ENCODE measurements at places on chromosomes 13 and 19.

- no peak for DNase-seq
Observed at GRCh38 chr19:29643361-29643935, 21.8 kb upstream of the PLEKHF1 start.

DNA sequence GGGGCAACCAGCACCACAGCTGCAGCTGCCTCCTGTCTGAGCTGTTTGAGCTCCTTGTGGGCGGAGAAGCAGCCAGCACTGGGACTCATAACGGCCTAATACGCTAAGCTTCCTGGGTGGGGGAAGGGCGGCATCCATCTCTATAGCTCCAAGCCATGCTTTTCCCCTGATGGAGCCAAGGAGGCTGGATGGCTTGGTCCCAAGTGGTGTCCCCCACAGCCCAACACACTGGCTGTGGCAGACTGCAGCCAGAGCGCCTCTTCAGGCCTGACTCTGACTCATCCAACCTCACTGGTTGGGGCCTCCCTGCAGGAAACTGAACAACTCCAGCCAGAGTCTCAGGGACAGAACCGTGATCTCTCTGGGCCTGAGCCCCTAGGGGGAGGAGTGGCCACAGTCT is 537.3 kb downstream of the SUCLA2 start:
- no peak for DNase-seq

- no peak for DNase-seq
Observed at GRCh38 chr13:98648686-98649085, 71.8 kb upstream of the STK24 start.

DNA sequence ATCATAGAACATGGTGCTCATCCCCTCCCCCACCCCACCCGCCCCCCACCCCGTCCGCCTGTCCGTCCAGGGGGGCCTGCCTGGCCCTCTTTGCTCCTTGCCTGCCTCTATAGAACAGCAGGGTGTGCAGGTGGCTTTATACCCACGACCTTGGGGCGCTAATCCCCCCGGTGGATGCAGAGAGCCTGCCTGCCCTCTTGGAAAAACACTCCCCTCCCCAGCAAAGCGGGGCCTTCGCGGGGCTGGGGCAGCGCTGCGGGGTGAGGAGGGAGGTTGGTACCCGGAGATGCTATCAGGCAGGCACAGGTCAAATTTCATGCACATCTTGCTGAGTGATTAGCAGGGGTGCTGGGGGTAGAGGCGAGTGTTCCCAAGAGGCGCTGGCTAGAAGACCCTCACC is 21.9 kb downstream of the RFX1 start:
- DNase-seq = no peak

- DNase-seq = no peak
Observed at GRCh38 chr13:23889615-23890607, 711 bp upstream of the MIPEP start.

DNA sequence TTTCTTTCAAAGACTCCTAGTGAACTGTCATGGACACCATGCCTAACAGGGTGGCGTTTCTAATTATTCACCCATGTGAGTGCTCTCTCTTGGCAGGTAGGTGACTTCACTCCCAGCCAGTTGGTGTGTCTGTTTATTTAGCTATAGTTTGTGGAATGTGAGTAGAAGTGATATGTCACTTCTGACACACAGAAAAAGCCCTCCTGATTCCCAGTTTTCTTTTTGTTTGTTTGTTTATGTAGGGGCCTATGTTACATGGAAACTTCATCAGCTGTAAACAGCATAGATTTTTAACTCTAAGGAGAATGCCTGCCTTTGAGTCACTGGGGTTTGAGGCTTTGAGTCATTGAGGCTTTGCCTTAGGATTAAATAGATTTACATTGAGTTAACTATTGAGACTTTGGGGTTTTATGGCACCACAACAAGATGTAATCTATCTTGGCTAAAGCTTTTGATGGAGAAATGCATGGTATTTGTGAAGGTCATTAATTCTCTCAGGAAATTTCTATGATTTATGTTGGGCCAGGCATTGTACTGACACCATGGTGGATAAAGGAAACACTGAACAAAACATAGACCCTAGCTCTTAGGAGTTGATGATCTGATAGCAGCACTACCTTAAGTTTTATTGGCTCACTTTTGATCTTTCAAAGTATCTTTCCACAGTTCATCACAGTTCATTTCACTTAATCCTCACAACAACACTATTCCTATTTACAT is 45.3 kb downstream of the UFM1 start:
- DNase-seq = peak; percentile 17

DNA sequence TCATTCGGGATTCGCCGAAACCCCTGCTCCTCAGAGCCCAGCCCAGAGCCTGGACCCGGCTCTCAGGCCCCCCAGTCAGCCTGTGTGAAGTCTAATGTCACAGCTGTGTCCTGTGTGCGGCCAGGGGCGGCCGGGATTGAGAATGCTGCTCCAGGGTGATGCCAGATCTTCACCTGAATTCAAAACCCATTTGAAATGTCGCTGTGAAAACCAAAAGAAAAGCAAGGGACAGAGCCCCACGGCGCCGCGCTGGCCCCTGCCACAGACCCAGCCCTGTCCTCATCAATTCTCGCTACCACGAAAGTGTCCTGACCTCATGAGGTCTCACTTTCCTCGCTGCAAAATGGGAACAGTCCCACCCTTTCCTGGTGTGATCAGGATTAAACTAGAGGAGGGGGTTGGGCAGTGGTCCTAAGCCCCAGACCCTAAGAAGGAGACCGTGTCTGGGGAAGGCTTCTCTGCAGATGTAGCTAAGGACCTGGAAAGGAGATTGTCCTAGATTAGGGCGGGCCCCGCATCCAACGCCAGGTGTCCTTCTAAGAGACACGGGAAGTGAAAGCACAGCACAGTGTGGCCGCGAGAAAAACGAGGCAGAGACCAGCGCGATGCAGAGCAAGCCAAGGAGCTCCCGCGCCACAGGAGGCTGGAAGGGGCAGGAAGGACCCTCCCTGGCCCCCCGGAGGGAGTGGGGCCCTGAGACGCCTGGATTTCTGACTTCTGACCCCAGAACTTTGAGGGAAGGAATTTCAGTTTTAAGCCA is 34.0 kb upstream of the SPACA7 start:
- DNase-seq = no peak

GRCh38 chr13:102907016-102907756 is 61.4 kb downstream of the ERCC5 start:
- no peak for DNase-seq

- no peak for DNase-seq
Observed at GRCh38 chr19:33256261-33256660, 30.6 kb upstream of the SLC7A10 start.

- no peak for DNase-seq
Observed at GRCh38 chr19:23523863-23524262, 128.6 kb upstream of the ZNF91 start.

GRCh38 chr13:88022431-88023208 is 351.4 kb downstream of the SLITRK5 start:
- no peak for DNase-seq

- DNase-seq = no peak
Observed at GRCh38 chr13:74090397-74090796, 43.8 kb downstream of the KLF12 start.

- DNase-seq = no peak
Observed at GRCh38 chr13:88472316-88472715, 801.1 kb downstream of the SLITRK5 start.

DNA sequence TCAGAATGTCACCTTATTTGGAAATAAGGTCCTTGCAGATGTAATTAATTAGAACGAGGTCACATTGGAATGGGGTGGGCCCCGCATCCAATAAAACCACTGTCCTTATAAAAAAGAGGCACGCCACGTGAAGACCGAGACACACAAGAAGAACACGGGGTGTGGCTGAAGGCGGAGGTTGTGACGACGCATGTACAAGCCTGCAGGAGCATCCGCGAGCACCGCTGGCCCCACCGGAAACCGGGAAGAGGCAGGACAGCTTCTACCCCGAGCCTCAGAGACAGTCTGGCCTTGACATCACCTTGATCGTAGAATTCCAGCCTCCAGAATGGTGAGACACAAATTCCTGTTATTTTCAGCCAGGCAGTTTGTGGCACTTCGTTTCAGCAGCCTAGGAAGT is 177.9 kb downstream of the COL4A1 start:
- no peak for DNase-seq

- DNase-seq = no peak
Observed at GRCh38 chr13:48901781-48902180, 73.9 kb upstream of the FNDC3A start.

DNA sequence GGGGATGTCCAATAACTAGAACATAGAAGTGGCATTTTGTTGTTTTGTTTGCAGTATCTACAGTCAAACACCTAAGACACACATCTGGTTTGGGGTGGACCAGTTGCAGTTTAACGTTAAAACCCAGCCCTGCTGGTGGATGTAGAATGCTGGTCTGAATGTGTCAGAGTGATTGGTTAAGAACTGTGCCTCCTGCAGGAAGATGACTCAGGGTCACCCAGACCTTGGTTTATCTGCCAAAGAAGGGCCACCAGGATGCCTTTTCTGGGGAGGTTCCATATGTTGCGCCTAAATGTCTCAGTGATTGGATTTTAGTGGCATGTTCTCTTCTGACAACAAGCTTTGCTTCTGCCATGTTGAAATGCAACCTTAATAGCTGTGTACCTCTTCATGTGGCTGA is 23.1 kb downstream of the ZNF536 start:
- no peak for DNase-seq

DNA sequence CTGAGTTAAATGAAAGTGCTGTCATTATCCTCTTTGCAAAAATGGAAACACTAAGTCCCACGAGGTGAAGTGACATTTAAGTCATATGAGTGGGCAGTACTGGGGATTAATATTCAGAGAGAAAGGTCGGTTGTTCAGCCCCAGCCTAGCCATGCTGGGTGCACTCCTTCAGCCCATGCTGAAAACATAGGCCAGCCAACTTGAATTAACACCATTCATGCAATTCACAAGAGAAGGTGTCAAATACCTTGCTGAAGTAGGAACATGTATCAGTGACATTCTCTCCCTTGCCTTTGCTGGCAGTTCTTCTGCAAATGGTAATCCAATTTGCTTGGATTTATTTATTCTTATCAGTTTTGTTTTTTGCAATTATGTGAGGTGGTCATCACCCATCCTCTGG is 256.3 kb downstream of the DNAJC15 start:
- no peak for DNase-seq

GRCh38 chr13:65584126-65584525 is 1646.0 kb downstream of the PCDH9 start:
- no peak for DNase-seq

GRCh38 chr13:51271528-51272085 is 49.4 kb downstream of the FAM124A start:
- no peak for DNase-seq

DNA sequence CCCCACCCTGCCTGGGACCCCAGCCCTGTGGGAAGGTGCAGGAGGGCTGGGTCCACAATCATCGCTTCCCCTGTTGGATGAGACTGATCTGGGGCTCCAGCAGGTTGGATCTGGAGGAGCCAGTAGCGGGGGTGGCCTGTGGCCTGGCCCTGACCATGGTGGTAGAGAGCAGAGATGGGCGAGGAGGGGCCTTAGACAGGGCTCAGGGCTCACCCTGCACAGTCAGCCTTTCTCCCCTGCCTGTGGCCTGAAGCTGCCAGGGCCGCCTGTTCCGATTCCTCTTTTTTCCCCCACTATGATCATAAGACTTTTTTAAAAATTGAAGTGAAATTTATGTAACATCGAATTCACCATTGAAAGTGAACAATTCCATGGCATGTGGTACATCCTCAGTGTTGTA is 18.2 kb downstream of the SIN3B start:
- no peak for DNase-seq

DNA sequence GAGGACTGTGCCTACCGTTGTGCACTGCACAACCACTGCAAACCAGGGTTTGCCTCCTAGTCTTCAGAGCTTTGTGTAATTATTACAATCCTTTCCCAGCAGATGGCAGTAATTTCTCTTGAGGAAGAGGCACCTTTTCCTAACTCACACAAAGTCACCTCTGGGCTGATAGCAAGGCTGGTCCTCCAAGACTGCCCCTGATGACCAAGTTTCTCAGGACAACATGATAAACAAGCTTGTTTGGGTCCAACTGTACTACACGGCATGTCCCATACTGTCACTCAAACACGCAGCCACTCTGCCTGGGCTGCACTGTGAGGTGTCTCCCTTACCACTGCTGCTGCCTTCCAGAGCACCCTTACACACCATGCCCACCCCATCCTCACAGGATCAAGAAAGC is 39.3 kb downstream of the RFXAP start:
- DNase-seq = peak; percentile 59

- no peak for DNase-seq
Observed at GRCh38 chr13:27634231-27634630, 12.5 kb downstream of the POLR1D start.

DNA sequence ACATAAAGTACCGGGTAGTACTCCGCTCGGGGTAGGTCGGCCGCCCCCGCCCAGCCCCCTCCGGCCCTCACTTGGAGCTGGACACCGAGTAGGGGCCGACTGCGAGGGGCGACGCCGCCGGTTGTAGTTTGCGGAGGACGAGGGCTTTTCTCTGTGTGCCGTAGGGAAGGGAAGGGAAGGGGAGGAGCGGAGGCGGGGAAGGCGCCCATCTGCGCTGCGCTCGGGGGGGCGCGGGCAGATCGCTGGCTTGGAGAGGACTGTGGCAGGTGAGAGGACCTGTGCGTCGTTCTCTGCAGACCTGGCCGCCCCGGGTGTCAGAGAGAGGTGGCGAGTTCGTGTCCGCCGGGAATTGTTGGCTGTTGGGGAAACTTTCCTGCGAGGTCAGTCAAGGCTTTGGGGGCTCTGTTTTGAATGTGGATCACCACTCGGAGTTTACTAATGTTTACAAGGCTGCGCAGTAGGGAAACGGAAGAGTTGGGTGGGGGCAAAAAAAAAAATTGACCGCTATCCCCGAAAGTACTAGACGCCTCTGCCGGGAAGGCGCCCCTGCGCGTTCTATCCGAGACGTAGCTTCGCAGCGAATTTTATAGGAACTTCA is 1.4 kb downstream of the ING1 start:
- no peak for DNase-seq

DNA sequence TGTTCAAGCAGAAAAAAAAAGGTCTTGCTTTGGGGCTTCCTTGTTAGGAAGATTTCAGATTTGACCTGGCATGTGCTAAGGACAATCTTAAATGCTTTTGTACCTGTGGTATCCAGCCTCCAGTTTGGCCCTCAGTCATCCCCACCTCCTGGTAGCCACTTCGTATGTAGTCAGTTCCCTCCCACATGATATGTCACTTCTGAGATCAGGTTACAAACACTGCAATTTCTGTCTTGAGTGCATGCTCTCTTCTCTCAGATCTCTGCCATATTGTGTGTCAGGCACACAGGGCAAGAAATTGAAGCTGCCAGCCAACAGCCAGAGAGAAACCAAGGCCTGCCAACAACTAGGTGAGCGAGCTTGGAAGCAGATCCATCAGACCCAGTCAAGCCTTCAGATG is 60.3 kb upstream of the STARD13 start:
- DNase-seq = no peak

GRCh38 chr13:110576070-110576394 is 14.5 kb upstream of the RAB20 start:
- no peak for DNase-seq

All from HEK293T (cell line).